Stimulated activated CD8-positive, alpha-beta memory T cell treated with anti-CD3 and anti-CD28 coated beads, Interleukin-15, amount 100 ng/mL, for 24 hours (primary cell): ENCODE measurements at places on chromosomes 1 and 21.

DNA sequence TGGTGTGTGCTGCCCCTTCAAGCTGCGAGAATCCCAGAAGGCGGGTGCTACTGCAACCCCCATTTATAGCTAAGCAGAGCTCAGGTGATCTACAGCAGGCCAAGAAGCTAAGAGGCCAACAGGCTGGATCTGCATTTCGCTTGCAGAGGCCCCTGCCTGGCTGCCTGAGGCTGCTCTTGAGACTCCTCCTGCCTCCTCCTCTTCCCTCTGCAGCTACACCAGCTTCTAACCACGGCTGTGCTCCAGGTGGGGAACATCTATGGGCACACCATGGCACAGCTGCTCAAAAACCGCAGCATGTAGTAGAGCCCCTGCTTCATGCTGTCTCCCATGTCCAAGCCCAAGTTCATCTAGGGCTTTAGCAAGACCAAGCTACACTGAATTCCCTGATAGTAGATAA, 72.9 kb upstream of the ZNF678 start:
- DNase-seq, result no peak

DNA sequence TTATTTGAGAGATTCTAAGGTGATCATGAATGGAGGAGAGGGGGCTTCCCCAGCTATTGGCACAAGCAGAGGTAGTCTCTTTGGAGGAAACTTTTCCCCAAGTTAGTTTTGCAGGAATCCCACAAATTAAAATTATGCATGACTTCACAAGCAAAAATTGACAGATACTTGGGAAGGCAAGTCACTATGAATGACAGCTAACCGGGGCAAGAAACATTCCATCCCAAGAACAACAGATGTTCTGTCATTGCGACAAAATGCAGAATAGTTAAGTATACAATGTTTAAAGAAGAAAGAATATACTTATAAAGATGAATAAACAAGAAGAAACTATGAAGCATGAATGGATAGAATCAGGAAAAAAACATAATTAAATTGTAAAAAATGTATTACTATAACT, 27.1 kb upstream of the SIM2 start:
- DNase-seq, result no peak

GRCh38 chr1:172394141-172394751, 26.2 kb upstream of the C1orf105 start:
- DNase-seq, result no peak

DNA sequence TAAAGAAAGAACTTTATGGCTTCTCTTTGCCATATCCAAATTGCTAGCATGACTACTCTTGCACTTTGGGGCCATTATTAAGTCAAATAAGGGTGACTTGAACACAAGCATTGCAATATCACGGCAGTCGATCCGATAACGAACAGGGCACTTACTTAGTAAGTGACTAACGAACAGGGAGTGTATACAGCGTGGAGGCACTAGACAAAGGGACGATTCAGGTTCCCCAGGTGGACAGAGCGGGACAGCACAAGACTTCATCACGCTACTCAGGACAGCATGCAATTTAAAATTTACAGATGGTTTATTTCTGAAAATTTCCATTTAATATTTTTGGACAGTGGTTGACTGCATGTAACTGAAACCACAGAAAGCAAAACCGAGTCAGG, 5.4 kb upstream of the PITHD1 start:
- DNase-seq, result no peak

DNA sequence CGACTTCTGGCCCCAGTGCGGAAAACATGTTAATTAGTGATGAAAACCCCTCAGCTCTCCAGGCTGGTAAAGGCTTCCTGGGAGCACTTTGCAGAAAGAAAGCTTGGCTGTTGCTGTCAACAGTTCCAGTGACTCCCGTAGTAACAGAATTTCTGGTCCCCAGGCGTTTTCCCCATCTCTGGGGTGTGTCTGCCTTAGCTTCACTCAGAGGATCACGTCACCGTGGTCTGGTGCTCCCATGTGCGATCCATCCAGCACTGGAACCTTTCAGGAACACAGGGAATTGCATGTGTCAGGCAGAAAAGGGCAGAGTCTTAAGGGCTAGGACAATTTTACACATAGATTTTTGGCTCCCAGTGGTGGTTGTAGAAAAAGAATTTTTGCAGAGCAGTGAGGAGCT, 470.4 kb upstream of the USP24 start:
- DNase-seq, result no peak

DNA sequence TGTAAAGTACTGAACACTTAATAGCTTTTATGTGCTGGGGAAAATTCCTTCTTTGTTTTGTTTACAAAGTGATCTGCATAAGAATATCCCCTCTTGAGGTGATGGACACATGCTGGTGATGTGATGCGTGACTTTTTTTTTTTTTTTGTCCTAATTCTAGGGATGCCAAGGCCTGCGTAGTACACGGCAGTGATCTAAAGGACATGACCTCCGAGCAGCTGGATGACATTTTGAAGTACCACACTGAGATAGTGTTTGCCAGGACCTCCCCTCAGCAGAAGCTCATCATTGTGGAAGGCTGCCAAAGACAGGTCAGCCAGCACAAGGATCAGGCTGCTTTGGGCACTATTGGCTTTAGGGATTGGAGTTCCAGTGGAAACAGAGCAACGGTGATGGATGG, 24.7 kb downstream of the ATP1A1 start:
- DNase-seq, result no peak

GRCh38 chr1:952603-953002, 6.5 kb downstream of the NOC2L start:
- DNase-seq, result no peak

DNA sequence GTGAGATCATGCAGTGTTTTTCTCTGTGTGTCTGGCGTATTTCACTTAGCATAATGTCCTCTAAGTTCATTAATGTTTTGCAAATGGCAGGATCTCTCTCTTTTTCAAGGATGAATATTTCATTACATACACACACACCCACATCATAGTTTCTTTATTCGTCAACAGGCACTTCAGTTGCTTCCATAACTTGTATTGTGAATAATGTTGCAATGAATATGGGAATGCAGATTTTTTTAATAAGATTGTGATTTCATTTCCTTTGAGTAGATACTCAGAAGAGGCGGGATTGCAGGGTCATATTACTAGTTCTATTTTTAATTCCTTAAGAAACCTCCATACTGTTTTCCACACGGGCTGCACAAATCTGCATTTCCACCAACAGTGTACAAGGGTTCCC, 134.0 kb downstream of the CLEC20A start:
- no peak for DNase-seq

- DNase-seq, result no peak
Observed at GRCh38 chr1:23895082-23895481, 18.1 kb downstream of the CNR2 start.

- no peak for DNase-seq
Observed at GRCh38 chr1:14755518-14756252, 157.2 kb downstream of the KAZN start.

- no peak for DNase-seq
Observed at GRCh38 chr1:85089203-85089602, 40.9 kb upstream of the MCOLN3 start.

- no peak for DNase-seq
Observed at GRCh38 chr1:103949779-103950178, 200.1 kb downstream of the AMY1C start.

DNA sequence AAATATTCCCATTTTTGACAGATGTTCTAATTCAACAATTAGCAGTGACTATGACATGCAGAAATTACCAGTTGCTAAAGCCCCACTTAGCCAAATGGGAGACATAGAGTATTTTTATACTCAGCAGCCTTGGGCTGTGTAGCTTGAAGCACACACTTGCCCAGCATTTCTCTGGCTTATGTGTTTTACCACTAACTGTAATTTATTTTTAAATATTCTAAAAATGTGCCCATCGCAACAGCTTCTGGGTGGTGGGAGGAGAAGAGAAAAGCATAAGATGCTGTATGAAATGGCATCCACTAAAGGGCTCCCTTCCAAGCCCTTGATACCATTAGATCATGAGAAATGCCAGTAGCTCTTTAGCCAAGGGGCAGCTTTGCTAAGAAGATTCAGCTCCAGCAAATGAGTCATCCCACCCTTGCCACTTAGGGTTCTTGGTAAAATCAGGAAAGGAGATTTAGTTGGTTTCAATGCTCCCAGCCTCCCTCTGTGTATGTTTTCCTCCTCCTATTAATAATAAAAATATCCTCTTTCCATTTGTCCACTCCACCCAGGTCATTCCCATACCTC, 462.7 kb upstream of the DEPDC1 start:
- DNase-seq, result no peak

DNA sequence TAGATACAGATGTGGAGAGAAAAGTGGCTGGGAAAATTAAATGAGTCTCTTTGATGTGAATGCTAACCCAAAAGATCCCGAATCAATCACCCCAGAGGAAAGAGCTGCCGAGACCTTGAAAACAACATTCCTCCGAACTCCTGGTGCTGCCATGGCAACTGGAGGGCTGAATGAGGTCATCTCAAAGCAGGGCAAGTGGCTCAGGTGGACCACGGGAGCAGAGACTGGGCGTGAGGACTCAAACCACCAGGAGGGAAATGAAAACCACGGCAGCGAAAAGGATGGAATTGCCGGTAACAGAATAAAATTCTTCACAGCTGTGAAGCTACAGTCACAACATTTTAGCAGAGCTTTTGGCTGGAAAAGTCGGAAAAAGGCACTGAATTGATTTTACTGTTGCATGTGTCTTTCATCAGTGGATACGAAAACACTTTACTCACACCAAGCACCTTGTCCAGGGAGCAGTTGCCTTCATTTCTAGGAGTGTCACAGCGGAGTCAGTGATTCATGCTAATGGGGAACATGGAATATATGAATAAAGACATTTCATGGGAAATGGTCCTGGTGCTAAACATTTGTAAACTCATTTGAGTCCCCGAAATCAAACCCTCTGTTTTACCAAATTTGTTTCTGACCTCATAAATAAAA, 23.2 kb upstream of the BECN2 start:
- no peak for DNase-seq
